Thymus (tissue), 14 donors: ENCODE measurements at places on chromosomes 1 and 21. TPM values are rescaled to one million over a fixed set of nuclear protein-coding genes. Genes with fewer than 3 reads are reported as not detected.

Gene COL6A1
- 39.0 TPM for total RNA-seq

Gene C1orf56
- total RNA-seq, result 0.80 TPM

Gene C4BPA
- total RNA-seq, result 0.09 TPM

Gene C1orf216
- 2.8 TPM for total RNA-seq

Gene HTR6
- total RNA-seq, result not detected

Gene EDARADD
- 4.2 TPM for total RNA-seq

Gene NUDT17
- total RNA-seq, result 3.7 TPM

Gene SDCCAG8
- 35.6 TPM for total RNA-seq

Gene GBP7
- 0.05 TPM for total RNA-seq

- H3K36me3 ChIP-seq, result no peaks in the 10 kb centered on the region
- no peaks in the 10 kb centered on the region for H3K4me1 ChIP-seq
- H3K4me3 ChIP-seq, result no peak overlapping the region
- H3K27me3 ChIP-seq, result no peaks in the 10 kb centered on the region
These were observed 20.8 kb upstream of the RGS2 start for GRCh38 chr1:192787914-192788585.

- H3K4me3 ChIP-seq, result no peak overlapping the region
- no peak for DNase-seq
- H3K27me3 ChIP-seq, result no peaks in the 10 kb centered on the region
- H3K4me1 ChIP-seq, result peaks cover 11% of the 10 kb centered on the region
These were observed 126.9 kb downstream of the SETD4 start for GRCh38 chr21:35933466-35933865.

DNA sequence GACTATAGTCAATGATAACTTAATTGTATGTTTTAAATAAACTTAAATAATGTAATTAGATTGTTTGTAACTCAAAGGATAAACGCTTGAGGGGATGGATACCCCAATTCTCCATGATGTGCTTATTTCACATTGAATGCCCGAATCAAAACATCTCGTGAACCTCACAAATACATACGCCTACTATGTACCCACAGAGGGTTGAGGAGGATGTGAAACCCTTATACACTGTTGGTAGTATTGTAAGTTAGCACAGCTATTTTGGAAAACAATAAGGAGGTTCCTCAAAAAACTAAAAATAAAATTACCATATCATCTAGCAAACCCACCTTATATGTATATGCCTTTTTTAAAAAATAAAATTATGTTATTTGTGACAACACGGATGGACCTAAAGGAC, 198.6 kb downstream of the MRPL39 start:
- H3K4me3 ChIP-seq, result no peak overlapping the region
- H3K27ac ChIP-seq, result no peak overlapping the region
- no peaks in the 10 kb centered on the region for H3K36me3 ChIP-seq
- H3K4me1 ChIP-seq, result no peaks in the 10 kb centered on the region
- no peak for DNase-seq

DNA sequence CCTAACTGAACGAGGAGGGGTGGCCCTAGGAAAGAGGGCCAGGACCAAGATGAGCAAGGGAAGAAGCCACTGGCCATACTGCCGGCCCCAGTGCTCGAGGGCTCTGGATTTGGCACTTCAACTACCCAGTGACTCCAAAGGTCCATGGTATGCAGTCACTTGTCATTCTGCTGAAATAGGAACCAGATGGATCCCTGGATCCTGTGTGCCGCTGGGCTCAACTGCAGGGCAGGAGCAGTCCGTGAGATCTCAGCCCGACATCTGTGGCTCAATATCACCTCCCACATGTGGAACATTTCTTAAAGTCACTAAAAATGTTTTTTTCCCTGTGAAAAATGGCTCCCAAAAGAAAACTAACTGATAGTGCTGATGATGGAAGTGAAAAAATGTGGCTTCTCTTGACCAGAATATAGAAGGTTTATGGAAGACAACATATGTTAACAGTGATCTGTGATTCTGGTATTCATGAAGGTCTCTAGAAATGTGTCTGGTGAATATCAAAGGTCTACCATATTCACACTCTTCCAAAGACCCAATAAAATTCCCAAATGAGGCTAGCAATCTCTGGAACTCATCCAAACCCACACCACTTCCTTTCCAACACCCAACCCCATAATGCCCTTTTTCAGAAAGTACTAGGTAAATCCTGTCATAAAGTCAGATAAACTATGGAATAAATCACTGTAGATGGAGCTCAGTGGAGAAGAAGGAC, 24.1 kb downstream of the PAFAH2 start:
- H3K36me3 ChIP-seq, result peaks cover 80% of the 10 kb centered on the region
- no peak for DNase-seq
- peaks cover 40% of the 10 kb centered on the region for H3K4me1 ChIP-seq
- peak overlapping the region; percentile 86 for H3K27ac ChIP-seq
- no peak overlapping the region for H3K4me3 ChIP-seq
- H3K27me3 ChIP-seq, result no peaks in the 10 kb centered on the region

GRCh38 chr1:68363339-68363738, 86.4 kb downstream of the RPE65 start:
- H3K36me3 ChIP-seq, result no peaks in the 10 kb centered on the region
- no peaks in the 10 kb centered on the region for H3K4me1 ChIP-seq
- no peak for DNase-seq

GRCh38 chr1:175597969-175598765, 145.2 kb downstream of the TNR start:
- H3K4me1 ChIP-seq, result no peaks in the 10 kb centered on the region
- no peak overlapping the region for H3K27ac ChIP-seq
- no peak for DNase-seq
- H3K4me3 ChIP-seq, result no peak overlapping the region
- peaks cover 3% of the 10 kb centered on the region for H3K27me3 ChIP-seq

- peak; percentile 70 for DNase-seq
- no peaks in the 10 kb centered on the region for H3K27me3 ChIP-seq
- H3K4me1 ChIP-seq, result peaks cover 35% of the 10 kb centered on the region
- H3K4me3 ChIP-seq, result peak overlapping the region; percentile 73
- peak overlapping the region; percentile 82 for H3K27ac ChIP-seq
- H3K36me3 ChIP-seq, result peaks cover 40% of the 10 kb centered on the region
These were observed 510 bp upstream of the IL10RB start for GRCh38 chr21:33265664-33266049.

DNA sequence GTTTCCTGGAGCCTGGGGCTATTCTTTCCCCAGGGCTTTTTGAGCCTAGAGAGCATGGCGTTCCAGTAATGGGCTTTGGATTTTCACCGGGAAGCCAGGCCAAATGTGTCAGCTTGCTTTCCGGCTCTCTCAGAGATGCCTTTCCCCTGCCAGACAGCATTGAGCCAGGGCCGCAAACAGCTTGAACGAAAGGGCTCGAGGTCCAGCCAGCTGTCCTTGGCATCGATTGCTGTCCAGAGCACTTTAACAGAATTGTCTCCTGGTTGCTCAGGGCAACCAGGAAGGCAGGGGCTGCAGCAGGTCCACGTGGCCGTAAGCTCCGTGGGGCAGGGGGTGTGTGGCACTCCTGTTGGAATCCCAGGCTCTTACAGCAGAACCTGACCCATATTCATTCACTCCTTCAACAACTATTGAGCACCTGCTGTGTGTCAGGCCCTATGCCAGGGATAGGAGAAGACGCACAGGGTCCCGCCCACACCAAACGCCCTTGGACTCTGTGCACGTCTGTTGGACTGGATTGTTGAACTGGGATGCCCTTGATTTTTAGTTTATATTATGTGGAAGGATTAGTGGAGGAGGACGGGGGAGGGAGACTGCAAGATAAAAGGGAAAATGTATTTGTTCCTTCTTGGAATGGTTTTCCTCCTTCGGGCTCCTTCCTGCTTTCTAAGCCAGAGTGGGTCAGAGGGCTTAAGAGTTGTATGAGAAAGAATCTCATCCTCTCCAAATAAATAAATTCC, 38.7 kb upstream of the EFHD2 start:
- DNase-seq, result no peak
- no peak overlapping the region for H3K4me3 ChIP-seq
- no peaks in the 10 kb centered on the region for H3K4me1 ChIP-seq
- H3K27ac ChIP-seq, result no peak overlapping the region
- H3K27me3 ChIP-seq, result no peaks in the 10 kb centered on the region
